ENCODE measurements at places on chromosomes 3 and 15.

DNA sequence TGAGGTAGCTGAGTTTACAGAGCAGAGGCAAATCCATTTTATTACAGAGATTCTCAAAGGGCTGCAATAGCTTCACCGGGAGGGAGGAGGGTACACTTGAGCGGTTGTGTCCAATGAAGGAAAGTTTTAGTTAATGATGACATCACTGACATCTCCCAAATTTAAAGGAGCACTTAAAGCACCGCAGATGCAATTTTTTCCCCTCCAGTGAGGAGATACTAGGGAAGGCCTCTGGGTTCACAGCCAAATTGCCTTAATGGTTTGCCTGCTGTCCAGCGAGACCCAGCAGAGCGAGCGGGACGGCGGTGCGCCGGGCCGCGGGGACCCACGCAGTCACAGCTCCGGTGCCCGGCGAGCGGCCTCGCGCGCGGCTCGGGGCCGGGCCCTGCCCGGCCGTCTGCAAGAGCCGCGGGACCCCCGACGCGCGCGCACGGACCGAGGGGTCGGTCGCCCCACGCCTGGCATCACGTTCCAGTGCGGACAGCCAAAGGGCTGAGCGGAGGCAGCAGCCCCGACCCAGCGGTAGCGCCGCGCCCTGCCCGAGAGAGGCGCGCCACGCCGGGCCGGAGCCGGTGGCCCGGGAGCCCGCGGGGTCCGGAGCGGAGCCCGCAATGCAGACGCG is 160.5 kb upstream of the CHRNA7 start:
- no peak for DNase-seq

GRCh38 chr3:164094546-164094945 is 983.8 kb downstream of the SI start:
- no peak for DNase-seq

DNA sequence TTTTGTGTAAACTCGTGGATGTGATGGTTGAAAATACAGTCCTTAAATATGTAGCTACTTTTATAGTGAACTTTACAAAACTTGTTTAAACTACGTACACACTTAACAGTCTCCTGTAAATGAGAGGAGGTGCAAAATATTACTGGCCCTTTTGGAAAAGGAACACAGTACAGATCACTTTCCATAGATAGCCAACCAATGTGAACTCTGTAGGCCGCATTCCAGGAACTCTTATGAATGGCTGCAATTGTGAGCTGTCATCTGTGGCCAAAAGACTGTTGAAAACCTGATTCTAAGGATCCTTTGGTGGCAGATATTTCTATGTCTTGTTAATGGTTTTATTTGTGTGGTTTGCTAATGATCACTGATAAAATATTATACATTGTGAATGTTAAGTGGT is 6.2 kb downstream of the TSC22D2 start:
- DNase-seq = no peak

DNA sequence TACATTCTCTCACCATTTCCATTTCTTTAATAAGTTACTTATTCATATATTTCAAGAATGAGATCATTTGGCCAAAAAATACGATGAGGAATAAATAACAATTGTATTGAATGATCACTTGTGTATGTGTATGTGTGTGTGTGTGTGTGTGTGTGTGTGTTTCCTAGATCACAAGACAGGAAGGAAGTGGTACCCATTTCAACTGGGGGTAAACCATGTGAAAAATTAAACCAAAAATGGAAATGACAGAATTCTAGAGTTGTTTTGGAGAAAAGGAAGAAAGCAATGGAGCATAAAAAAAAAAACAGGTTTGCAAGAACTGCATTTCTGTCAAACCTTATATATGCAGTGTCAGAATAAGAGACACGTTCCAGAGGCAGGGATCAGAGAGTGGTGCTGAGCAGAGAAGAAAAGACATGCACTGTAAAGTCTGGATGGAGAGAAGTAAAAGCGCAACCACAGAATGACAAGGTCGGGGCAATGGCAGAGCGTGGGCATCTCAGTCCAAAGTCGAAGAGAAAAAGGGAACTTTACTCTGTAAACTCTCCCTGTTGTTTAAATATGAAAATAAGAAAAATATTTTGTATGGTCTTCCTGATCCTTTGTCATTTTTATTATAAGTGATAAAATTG is 75.5 kb downstream of the PEX5L start:
- no peak for DNase-seq

DNA sequence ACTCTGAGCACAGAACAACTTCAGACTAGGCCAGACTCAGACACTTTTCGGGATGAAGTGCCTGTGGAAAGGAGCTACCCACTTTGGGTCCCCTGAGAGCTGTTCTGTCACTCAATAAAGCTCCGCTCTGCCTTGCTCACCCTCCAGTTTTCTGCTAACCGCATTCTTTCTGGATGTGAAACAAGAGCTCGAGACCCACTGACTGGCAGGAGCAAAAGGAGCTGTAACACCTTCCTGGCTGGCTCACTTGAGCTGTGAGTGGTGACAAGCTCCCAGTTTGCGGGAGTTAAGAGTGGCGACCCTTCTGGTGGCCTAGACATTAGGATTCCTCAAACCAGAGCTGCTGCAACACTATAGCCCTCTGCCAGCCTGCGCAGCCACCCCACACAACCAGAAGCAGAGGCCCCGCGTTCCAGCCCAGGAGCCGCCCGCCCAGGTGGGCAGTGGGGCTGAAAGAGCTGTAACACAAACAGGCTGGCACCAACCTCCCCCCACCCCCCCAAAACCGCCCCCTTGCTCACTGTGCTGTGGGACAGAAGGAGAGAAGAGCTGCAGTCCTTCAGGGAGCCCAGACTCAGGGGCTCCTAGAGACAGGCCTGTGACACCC is 1178.1 kb upstream of the GBE1 start:
- DNase-seq = no peak

- DNase-seq = no peak
Observed at GRCh38 chr3:5428607-5429516, 241.4 kb downstream of the EDEM1 start.

GRCh38 chr3:23685541-23686258 is 120.1 kb upstream of the UBE2E1 start:
- DNase-seq = peak; percentile 85

DNA sequence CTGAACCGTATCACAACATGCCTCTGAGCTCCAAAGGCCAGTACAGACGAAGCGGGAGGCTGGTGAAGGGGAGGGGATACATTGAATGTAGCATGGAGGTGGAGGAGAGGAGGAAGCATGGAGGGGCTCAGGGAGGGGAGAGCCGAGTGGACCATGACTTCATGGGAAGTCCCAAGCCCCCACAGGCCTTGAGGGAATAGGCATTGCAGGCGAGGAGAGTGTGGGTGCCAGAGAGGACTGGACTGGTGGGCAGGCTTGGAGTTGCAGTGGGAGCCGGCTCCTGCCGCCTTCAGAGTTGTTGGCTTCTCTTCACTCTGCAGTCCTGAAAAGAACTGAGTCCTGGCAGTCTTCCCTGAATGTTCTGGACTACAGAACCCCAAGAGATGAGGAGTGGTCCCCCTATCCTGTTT is 3.3 kb upstream of the RNU6-1 start:
- peak; percentile 66 for DNase-seq

DNA sequence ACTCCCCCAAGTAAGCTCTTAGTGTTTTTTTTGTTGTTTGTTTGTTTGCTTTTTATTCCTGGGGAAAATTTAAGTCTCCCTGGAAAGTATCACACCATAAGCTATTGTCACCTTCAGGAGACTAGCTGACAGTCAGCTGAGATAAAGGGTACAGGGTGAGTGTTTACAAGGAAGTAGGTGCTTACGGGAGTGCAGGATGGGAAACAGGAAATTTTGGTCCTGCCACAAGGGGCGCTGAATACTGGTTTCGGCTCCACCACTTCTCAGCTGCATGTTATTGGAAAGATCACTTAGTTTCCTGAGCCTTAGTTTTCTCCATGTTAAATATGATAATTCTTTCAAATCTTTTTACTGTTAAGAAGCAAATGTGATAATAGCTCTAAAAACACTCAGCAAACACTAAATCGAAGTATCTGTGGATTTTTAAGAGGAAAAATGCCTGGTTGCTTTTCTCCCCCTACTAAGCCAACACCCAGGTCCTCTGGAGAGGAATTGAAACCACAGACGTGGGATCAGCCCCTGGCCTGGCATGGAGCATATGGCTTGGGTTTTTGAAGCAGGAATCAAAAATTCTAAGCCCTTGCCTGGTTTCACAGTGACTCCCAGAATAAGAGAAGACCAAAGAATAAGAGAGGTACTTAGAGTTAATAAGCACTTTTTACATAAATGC is 90.7 kb downstream of the SCN11A start:
- DNase-seq = peak; percentile 76

DNA sequence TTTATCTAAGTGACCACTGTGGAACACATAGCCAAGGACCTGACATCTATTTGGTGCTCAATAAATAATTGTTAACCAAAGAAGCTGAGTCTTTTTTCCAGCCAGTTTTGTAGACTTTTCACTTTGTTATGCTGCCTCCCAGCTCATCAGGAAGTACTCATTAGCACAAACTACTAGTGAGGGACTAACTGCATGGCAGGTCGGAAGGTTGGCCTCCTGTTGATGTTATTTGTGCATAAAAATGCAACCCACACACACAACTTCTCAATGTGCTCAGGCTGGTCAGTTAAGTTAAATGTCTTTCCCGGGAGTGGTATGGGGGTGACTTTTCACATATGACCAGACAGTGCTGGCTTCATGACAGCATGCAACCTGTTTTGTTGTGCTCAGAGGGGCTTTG is 263.0 kb upstream of the TOPAZ1 start:
- no peak for DNase-seq

- DNase-seq = no peak
Observed at GRCh38 chr15:50418041-50418583, 6.1 kb upstream of the USP8 start.

- DNase-seq = peak; percentile 90
Observed at GRCh38 chr3:134601539-134602439, 49.0 kb downstream of the KY start.

GRCh38 chr3:23740517-23740965 is 65.2 kb upstream of the UBE2E1 start:
- DNase-seq = no peak

GRCh38 chr3:14508966-14509795 is 31.0 kb downstream of the GRIP2 start:
- peak; percentile 89 for DNase-seq

- no peak for DNase-seq
Observed at GRCh38 chr3:49799761-49800160, at the start of gene CDHR4. TSS of gene CDHR4 (minus strand) at chr3:49799873. CDS start at chr3:49799812, 61 bp downstream.

GRCh38 chr3:141457624-141458236 is 29.1 kb upstream of the RASA2 start:
- no peak for DNase-seq

DNA sequence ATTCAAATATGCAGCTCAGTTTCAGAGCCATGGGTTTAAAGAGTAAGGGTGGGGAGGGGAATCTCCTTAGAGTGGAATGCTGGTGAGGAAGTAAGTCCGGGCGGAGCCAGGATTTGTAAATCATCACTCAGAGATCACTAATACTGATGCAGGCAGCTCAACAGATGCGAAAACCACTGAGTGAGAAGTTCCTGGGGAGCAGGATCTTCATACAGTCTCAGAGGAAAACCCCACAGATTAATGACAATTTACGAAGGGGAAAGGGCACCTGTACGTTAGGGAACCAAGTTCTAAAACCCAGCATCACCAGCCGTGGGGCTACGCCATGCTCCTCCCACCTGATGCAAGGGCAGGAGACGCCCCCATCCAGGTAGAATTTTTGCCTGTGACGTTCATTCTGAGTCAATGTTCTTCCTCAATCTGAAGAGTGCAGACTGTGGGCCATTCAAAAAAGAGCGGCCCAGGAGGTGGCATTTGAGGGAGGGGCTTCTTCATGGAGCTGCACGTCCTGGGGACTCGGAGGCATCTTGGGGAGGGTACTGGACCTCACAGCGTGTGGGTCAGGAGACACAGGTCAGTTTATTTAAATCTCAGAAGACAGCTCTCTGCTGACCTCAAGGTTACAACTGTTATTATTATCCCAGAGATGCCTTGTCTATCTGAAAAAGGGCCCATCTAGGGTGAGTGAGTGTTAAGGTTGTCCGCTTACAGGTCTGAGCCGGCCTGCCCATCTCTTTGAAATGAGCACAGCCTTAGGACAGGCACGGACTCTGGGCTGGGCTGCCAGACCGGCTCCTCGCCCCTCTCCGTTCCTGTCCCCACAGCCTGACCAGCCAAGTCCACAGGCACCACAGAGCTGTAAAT is 228.0 kb downstream of the XXYLT1 start:
- DNase-seq = peak; percentile 60

GRCh38 chr3:63932509-63933212 is 20.5 kb upstream of the SCAANT1 start:
- DNase-seq = no peak

DNA sequence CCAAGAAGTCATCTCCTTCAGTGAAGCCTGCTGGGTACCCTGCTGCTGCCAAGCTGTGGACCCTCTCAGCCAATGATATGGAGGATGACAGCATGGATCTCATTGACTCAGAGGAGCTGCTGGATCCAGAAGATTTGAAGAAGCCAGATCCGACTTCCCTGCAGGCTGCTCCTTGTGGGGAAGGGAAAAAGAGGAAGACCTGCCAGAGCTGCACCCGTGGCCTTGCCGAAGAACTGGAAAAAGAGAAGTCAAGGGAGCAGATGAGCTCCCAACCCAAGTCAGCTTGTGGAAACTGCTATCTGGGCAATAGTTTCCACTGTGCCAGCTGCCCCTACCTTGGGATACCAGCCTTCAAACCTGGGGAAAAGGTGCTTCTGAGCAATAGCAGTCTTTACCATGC is 13.7 kb upstream of the ANP32A start:
- DNase-seq = no peak

- DNase-seq = no peak
Observed at GRCh38 chr3:172125963-172126457, 86.6 kb downstream of the FNDC3B start.

DNA sequence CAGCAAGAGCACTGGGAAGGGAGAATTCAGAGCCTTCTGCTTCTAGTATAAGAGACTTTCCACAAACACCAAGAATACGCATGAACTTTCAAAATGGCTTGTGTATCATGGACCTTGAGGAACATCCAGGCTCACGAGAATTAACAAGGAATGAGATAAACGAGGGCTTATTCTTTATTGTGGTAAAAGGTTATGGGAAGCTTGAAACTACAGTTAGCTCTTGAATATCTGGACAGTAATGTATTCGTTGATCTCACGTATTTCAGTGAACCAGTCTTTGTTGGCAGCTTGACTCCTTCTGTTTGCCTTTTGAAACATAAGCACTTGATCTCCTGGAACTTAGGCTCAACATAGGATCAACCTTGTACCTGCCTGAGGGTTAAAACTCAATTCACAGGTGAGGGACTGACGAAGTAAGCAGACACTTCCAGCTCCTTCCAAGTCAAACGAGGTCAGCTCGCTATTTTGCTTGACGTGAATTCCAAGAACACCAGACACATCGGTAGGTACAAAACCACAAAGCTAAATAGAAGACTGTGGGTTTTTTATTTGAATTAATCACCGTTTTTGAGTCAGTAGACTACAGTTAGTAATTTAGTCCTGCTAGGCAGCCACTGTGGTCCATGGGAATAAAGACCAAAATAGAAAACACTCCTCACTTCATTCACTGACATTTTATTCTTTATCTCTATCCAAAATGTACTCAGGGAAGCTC is 30.8 kb downstream of the GALNT15 start:
- no peak for DNase-seq
